ENCODE measurements at places on chromosomes 12 and 14. TPM values are rescaled to one million over a fixed set of nuclear protein-coding genes. Genes with fewer than 3 reads are reported as not detected.

SSTR1 gene
- 0.33 TPM for total RNA-seq

- DNase-seq, result no peak
Observed at GRCh38 chr12:117000316-117000715, 89.6 kb downstream of the FBXW8 start.

GRCh38 chr12:93006471-93007208 lies 77.5 kb upstream of the EEA1 start:
- no peak for DNase-seq

DNA sequence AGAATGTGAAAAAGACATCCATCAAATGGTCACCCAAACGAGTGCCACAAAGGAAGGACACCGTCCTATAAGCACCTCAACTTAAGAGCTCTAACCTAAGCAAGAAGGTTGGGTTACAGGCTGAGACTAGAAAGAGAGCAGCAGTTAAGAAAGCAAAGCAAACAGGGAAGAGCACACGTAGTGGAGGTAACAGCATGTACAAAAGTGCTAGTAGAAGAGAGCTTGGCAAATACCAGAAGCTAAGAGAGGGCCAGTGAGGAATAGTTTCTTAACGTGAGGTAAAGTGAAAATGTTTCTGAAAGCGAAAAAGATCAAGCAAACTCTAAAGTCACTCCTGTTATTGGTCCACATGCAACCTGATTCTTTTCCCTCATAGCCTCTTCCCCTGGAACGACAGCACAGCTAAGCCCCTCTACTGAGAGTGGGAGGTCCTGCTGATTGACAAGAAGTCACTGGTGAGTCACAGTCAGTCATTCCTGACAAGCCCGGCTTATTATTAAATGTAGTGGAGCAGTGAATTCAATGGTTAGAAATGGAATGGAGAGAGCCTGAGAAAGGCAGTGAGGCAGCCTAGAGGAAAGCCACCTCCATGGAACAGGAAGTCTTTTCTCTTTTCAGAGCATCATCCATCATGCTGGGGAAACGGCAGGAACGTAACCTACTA lies 204.4 kb downstream of the SLC25A21 start:
- DNase-seq, result no peak

- DNase-seq, result no peak
Observed at GRCh38 chr14:39488600-39488999, 56.4 kb upstream of the FBXO33 start.

GRCh38 chr12:20748198-20748597 lies 53.1 kb downstream of the SLCO1C1 start:
- DNase-seq, result no peak

DUSP16 gene
- total RNA-seq, result 9.2 TPM

GRCh38 chr14:69822456-69822855 lies 25.4 kb upstream of the SLC10A1 start:
- DNase-seq, result no peak

GRCh38 chr12:131223791-131224225 lies 270.1 kb downstream of the ADGRD1 start:
- no peak for DNase-seq

DNA sequence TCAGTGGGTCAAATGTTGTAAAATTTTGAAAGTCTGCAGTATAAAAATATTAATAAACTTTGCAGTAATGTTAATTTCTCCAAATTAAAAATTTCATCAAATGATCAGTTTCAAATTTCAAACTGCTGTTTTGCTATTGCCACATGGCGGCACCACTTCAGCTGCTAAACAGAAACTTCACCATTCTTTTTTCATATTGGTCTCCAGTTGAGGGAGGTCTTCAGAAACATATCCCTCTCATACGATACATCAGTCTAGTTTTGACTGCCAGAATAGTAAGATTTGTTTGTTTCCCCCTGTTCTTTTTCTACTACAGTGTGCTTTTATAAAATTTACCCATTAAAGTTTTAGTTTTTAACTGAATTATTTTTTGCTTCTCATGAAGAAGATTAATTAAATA lies 4.2 kb upstream of the TRHDE start:
- no peak for DNase-seq

PIANP gene
- total RNA-seq, result not detected

TGM1 gene
- total RNA-seq, result 0.17 TPM

- DNase-seq, result no peak
Observed at GRCh38 chr12:40034156-40034555, 71.7 kb downstream of the SLC2A13 start.

DNA sequence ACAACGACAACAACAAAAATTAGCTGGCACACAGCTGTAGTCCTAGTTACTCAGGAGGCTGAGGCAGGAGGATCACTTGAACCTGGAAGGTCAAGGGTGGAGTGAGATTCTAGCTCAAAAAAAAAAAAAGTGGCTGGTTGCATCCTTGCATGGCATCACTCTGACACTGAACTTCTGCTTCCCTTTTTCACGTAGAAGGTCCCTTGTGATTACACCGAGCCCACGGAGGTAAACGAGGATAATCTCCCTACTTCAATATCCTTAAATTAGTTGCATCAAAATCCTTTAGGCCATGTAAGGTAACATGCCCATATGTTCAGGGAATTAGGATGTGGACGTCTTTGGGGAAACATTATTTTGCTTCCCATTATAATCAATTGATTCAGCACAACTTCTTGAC lies 4.0 kb upstream of the PPP4R4 start:
- DNase-seq, result no peak

GRCh38 chr12:45988264-45988663 lies 2.1 kb downstream of the SCAF11 start:
- DNase-seq, result no peak

DNA sequence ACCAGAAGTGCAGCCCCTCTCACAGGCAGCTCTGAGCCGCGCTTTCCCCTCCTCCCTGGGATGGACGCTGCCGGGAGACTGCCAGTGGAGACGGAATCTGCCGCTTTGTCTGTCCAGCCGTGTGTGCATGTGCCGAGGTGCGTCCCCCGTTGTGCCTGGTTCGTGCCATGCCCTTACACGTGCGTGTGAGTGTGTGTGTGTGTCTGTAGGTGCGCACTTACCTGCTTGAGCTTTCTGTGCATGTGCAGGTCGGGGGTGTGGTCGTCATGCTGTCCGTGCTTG lies 12.3 kb upstream of the TAMALIN start:
- no peak for DNase-seq

DNA sequence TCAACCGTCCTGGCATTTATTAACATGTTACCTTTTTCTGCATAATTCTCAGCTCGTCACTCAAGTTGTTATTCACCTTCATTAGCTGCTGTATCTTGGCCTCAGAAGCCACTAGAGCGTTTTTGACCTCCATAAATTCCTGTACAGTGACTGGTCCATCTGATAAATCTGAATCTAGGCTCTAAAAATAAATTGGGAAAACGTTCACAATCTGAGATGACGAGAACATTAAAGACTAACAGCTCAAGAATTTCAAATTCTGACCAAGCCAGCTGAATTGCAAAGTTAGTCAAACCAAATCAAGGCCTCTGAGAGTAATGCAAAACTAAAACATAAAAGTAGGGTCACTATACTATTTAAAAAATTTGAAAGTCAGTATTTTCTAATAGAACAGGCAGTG lies 45.0 kb downstream of the GIT2 start:
- DNase-seq, result no peak

DNA sequence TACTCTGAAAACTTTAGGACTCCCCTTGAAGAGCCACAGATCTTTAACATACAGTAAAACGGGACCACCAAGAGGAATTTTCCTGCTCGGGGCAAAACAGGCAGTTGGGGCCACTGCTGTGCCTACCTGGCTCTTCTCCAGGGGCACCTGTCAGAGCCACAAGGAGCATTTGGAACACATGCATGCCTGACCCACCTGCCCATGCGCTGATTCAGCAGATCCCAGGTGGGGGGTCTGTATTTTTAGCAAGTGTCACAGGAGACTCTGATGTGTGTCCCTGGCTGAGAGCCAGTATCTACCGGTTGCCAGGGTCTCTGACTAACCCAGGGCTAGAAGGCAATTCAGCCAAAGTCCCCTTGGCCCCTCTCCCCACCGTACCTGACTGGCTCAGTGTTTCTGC lies 6.5 kb downstream of the CTDSP2 start:
- no peak for DNase-seq

- DNase-seq, result no peak
Observed at GRCh38 chr14:96582411-96582961, 80.3 kb downstream of the PAPOLA start.

DNA sequence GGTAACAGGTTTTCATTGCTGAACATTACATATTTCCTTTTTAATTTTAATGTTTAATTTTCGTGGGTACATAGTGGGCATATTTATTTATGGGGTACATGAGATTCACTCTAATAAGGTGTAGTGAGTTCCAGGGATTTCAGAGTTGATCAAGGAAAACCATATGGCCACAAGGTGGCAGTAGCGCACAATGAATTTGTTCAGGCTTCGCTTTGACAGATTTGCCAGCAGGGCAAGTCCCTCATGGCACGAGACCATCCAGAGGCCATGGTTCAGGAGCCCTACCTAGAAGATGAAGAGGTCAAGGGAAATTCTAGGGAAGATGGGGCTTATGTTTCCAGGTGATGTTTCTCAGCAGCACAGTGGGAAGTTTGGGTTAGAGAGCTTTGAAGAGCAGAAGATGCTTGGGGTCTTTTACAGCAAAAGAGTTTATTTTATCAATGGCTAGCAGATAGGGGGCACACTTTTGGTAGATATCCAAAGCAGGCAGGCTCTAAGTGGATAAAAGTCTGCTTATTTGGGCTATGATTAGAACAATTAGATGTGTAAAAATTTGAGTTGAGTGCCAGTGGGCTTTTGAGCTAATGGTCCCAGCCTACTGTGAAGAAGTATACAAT lies 1004.4 kb downstream of the AACS start:
- DNase-seq, result peak; percentile 55

GSC gene
- not detected for total RNA-seq

- DNase-seq, result peak; percentile 74
Observed at GRCh38 chr14:89767861-89768268, 186.7 kb downstream of the EFCAB11 start.

GRCh38 chr12:40691913-40692764 lies at the start of gene CNTN1:
Gene CNTN1, plus strand, starts transcription at chr12:40692439.
- DNase-seq, result no peak

GRCh38 chr14:52080808-52081755 lies 12.2 kb upstream of the NID2 start:
- peak; percentile 13 for DNase-seq

DAO gene
- not detected for total RNA-seq

- DNase-seq, result no peak
Observed at GRCh38 chr14:74935360-74935680, 12.3 kb upstream of the RPS6KL1 start.

DNA sequence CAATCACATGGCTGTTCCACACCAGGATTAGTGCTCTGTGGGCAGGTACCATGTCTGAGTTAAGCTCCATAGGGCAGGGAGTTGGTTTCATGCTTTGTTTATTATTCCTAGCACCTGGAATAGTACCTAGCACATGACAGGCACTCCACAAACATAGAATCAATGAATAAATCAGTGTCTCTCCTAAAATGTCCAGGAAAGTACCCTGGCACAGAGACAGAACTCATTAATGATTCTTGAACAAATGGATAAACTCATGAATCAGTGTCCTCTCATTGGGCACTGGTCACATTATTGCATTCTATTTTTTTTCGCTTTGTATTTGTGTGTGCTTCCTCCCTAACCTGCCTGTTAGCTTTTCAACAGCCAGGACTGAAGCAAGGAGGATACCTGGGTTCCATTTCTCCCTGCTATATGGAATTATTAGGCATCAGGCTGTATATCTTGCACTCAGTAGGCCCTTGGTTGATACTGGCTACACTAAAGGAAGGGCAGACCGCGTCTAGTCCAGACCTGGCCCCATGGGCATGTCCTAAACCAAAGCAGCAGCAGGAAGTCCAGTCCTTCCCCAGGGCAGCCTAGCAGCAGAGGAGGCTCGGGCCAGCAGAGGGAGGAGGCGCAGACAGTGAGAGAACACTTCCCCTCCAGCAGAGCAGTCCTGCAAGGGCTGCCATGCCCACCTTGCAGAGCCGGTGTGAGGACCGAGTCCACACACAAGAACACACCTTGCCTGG lies 18.4 kb downstream of the HDAC7 start:
- peak; percentile 69 for DNase-seq

OR6C74 gene
- not detected for total RNA-seq

DNA sequence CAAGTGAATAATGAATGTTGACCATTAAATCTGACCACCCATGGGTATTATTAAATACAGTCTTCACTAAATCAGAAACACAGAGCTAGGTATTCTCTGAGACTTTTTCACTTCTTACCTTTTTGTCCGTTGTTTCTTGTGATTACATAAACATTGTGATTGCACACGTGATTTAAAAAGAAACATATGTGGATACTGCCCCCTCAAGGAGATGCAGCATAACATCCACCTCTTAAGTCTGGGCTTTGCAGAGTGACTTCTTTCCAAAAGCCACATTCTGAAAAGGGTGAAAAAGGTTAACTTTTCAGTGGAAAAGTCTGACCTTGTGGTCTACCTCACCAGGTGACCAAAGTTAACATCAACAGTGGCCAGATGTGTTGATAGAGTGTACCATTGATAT lies 185.5 kb upstream of the FAR2 start:
- peak; percentile 73 for DNase-seq

EIF2S3B gene
- 1.0 TPM for total RNA-seq

DNA sequence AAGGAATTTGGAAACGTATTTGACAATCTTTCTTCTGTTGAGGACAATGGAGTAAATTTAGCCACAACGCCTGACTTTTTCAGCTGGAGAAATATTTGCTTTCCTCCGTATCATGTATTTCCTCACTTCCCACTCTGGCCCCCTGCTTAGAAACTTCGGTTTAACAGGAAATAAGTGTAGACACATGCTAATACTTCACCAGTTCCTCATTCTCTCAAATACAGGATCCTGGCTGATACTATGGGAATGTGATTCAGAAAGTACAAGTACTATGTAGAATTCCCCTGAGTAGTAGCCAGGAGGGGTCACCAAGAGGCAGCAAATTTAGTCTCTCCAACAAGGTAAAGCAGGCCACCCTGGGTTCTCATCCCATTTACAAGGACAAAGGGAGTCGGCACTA lies 58.0 kb downstream of the FAR2 start:
- peak; percentile 64 for DNase-seq

VRTN gene
- not detected for total RNA-seq

GRCh38 chr12:104599272-104600035 lies 142.7 kb downstream of the CHST11 start:
- DNase-seq, result no peak

GRCh38 chr12:42643881-42644579 lies 54.5 kb upstream of the PRICKLE1 start:
- DNase-seq, result no peak

- no peak for DNase-seq
Observed at GRCh38 chr12:54051026-54051842, 2.4 kb upstream of the HOXC4 start.

DNA sequence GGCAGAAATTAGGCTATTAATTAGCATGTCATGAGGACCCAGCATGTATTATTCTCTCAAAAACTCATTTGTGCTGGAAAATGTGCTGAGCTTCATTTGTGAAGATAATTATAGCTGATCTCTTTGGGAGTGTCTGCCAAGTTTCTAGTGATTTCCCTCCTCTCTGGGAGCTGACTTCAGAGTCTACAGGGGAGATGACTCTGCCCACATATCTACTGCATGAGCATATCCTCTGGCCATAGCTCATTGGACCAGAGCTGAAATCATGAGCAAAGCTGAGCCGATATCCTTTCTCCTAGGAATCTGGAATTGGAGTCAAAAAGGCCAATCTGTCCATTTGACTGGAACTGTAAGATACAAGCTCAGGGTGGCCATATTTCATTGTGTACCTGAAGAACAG lies 5.9 kb downstream of the CCDC198 start:
- DNase-seq, result no peak

Measured in dermis blood vessel endothelial cell (primary cell).